ENCODE measurements at places on chromosomes 1 and 21. TPM values are rescaled to one million over a fixed set of nuclear protein-coding genes. Genes with fewer than 3 reads are reported as not detected.

Gene HSD3B2
- total RNA-seq, result not detected

Gene MXRA8
- 0.25 TPM for total RNA-seq

Gene TFF1
- total RNA-seq, result 26.7 TPM

Gene SLC2A1
- total RNA-seq, result 104 TPM

Gene TOMM20
- 133 TPM for total RNA-seq

Gene PLA2G2F
- not detected for total RNA-seq

Gene KCNJ9
- total RNA-seq, result not detected

Gene SELP
- not detected for total RNA-seq

Gene DISP3
- total RNA-seq, result 0.54 TPM

Gene WNT4
- total RNA-seq, result 0.44 TPM

Gene FHAD1
- 0.60 TPM for total RNA-seq

Gene SPRR5
- not detected for total RNA-seq

Gene AMPD1
- total RNA-seq, result not detected

Gene PPM1J
- total RNA-seq, result 1.2 TPM

Gene LGR6
- total RNA-seq, result 0.77 TPM

Gene AMY1C
- total RNA-seq, result not detected

Gene AADACL3
- not detected for total RNA-seq

Gene LDLRAD2
- 0.12 TPM for total RNA-seq

Gene CD1B
- not detected for total RNA-seq

Gene CRYAA
- not detected for total RNA-seq

Gene CAMK1G
- 0.25 TPM for total RNA-seq

Gene TRIM58
- not detected for total RNA-seq

Gene BACE2
- 23.1 TPM for total RNA-seq

Gene APCS
- not detected for total RNA-seq

Gene PAQR6
- 3.2 TPM for total RNA-seq

Gene RNF19B
- 18.5 TPM for total RNA-seq

Gene TTC24
- not detected for total RNA-seq

Gene WNT9A
- 6.9 TPM for total RNA-seq

Gene ADAMTSL4
- total RNA-seq, result 7.1 TPM

Gene TCP10L
- total RNA-seq, result 0.86 TPM

Gene C1orf210
- total RNA-seq, result not detected

Gene ASCL5
- 0.08 TPM for total RNA-seq

Gene MSH4
- not detected for total RNA-seq

Gene SMPDL3B
- 1.3 TPM for total RNA-seq

Gene HSPA6
- 1.4 TPM for total RNA-seq

Gene SLC41A1
- 20.5 TPM for total RNA-seq

Gene LCK
- total RNA-seq, result not detected

Gene INKA2
- 2.0 TPM for total RNA-seq

Gene RHD
- total RNA-seq, result not detected

Gene SMCP
- not detected for total RNA-seq

Gene NECTIN4
- 2.2 TPM for total RNA-seq
